ENCODE measurements at places on chromosomes 2 and 18. TPM values are rescaled to one million over a fixed set of nuclear protein-coding genes. Genes with fewer than 3 reads are reported as not detected.
A peak's percentile ranks its signal among the peaks of the same experiment; 100 is the strongest.

GRCh38 chr2:78093436-78093835, 571.3 kb upstream of the LRRTM4 start:
- no peaks in the 10 kb centered on the region for H3K4me1 ChIP-seq
- H3K36me3 ChIP-seq, result no peaks in the 10 kb centered on the region
- H3K27ac ChIP-seq, result no peak overlapping the region
- no peak overlapping the region for H3K4me3 ChIP-seq
- no peaks in the 10 kb centered on the region for H3K27me3 ChIP-seq
- DNase-seq, result no peak

DNA sequence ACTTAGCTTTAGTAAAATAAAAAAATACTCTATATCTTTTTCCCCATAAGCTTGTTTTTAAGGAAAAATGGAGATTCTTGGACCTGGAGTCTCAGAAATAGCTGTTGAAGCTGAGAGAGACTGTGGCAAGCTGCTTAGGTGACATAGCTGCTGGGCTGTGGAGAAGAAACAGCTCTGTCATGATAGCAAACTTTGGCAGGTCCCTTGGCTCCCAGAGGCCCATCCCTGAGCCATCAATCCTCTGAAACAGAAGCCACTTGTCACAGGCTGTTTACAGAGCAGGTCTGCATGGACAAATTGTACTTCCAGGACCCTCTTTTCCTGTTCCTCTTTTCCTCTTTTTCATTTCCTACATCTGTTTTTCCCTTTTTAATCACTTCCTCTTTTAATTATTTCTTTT, 1370.1 kb upstream of the CRIM1 start:
- no peaks in the 10 kb centered on the region for H3K4me1 ChIP-seq
- H3K4me3 ChIP-seq, result no peak overlapping the region
- H3K36me3 ChIP-seq, result no peaks in the 10 kb centered on the region
- no peak overlapping the region for H3K27ac ChIP-seq
- DNase-seq, result no peak

DNA sequence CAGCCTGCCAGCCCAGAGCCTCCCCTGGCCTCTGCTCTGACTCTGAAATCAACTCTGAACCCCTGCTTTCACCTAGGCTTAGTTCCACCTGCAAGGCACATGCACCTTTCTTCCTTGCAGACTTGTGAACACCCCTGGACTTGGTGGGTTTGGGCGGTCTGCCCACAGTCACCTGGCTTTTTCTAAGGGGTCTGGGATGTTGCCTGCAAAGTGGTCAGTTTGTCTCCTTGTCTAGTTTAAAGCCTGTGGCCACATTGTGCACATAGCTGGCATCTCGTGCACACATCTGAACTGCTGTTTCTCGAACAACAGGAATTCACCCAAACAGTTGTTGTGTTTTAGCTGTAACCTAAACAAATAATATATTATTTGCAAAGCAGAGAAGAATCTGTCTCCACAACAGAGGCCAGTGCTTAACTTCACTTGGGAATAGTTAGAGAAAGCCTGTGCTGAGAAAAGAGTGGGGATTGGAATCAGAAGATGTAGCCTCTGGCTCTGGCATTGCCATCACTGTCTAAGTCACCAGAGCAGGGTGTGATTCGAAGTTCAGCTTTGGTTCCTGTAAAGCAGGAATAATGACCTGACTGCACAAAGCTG, 108.5 kb downstream of the TMEM18 start:
- H3K27ac ChIP-seq, result no peak overlapping the region
- no peaks in the 10 kb centered on the region for H3K36me3 ChIP-seq
- no peaks in the 10 kb centered on the region for H3K4me1 ChIP-seq
- no peak for DNase-seq
- H3K27me3 ChIP-seq, result peaks cover 14% of the 10 kb centered on the region

DNA sequence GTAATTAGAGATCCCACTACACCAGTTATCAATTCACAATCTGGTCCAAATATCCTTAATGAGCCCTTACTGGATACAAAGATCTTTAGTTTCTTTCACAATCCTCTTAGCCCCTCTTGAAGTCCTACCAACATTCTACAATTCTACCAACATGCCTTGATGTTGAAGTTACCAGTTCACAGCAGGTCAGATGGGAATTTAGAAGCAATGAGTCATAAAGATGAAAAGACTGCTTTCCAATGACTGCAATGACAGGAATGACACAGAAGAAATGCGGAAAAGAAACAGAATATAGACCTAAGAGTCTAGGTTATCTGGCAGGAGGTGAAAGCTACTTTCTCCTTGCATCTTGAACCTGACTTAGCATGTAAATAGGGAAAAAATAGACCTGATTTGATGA, 24.5 kb downstream of the RTTN start:
- no peaks in the 10 kb centered on the region for H3K27me3 ChIP-seq
- no peak overlapping the region for H3K27ac ChIP-seq
- DNase-seq, result no peak
- no peak overlapping the region for H3K4me3 ChIP-seq
- H3K36me3 ChIP-seq, result peaks cover 9% of the 10 kb centered on the region
- H3K4me1 ChIP-seq, result no peaks in the 10 kb centered on the region

DNA sequence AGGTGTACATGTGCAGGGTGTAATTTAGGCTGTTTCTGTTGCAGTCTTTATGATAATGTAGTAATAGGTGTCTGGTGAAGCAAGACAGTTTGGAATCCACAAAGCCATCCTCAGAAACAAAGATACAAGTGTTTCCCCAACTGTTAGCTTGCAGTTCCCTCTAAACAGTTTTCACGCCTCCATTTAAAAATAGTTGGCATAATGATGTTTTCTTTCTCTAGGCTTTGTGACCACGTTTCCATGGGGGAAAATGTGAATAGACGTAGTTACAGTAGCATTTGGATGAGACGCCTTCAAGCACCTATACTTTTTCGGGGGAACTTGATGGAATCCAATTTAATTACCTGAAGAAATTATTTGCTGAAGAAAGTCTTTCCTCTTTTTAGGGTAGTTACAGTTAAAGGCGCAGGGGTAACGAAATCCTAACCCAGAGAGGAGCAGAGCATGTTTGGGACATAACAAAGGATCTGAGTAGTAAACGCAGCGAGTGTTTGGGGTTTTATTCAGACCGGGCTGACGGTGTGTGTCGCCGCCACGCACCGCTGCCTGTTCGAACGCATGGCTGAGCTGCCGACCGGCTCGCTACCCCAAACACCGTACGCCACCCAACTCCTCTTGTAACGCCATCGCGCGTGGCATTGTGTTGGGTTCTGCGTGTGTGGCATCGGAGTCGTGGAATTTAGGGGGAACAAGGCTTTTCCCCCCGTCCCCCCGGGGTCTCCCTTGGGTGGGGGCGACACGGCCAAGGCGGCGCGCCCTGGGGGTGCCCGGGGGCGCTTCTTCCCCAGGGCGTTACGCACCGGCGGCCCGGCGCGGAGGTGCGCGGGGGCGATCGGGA, 681 bp upstream of the NRP2 start:
- no peaks in the 10 kb centered on the region for H3K36me3 ChIP-seq
- H3K4me1 ChIP-seq, result peaks cover 39% of the 10 kb centered on the region
- DNase-seq, result no peak

DNA sequence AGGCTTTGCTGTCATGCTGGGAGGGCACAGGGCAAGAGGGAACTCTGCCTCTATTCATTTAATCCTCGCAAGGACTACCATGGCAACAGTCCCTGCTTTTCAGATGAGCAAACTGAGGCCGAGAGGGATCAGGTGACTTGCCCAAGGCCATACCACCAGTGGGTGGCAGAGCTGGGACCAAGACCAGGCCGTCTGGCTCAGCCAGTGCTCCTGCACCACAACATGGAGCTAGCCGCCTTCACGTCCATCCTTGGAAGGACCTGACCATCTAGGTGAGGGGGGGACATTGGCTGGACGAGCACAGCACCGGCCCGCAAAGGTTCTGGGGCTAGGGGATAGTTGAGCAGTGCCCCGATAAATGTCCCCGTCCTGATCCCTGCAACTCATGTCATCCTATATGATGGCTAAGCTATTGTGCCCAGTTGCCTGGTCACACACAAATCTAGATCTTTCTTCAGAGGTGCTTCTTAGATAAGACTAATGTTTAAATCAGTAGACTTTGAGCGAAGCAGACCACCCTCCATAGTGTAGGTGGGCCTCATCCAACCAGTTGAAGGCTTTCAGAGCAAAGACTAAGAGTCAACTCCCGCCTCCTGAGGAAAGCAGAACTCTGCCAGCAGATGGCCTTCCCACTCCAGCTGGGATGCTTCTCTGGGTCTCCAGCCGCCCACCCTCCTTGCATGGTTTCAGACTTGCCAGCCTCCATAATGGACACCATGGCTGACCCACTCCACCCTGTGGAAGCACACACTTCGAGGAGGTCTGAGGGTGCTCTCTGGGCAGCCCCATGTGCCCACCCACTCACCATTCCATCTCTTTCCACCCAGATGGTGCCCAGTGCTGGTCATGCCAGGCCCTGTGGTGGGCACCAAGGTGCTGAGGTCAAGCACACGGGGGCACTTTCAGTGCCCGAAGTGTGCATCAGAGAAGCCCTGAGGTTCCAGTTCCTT, 214.8 kb upstream of the RAB6C start:
- no peak overlapping the region for H3K4me3 ChIP-seq
- H3K4me1 ChIP-seq, result no peaks in the 10 kb centered on the region
- no peak overlapping the region for H3K27ac ChIP-seq
- H3K36me3 ChIP-seq, result no peaks in the 10 kb centered on the region
- DNase-seq, result no peak

- H3K27me3 ChIP-seq, result no peaks in the 10 kb centered on the region
- H3K27ac ChIP-seq, result no peak overlapping the region
- H3K4me3 ChIP-seq, result no peak overlapping the region
- H3K36me3 ChIP-seq, result no peaks in the 10 kb centered on the region
- peaks cover 18% of the 10 kb centered on the region for H3K4me1 ChIP-seq
- no peak for DNase-seq
Measured at GRCh38 chr2:117336496-117336895, 478.0 kb upstream of the DDX18 start.

DNA sequence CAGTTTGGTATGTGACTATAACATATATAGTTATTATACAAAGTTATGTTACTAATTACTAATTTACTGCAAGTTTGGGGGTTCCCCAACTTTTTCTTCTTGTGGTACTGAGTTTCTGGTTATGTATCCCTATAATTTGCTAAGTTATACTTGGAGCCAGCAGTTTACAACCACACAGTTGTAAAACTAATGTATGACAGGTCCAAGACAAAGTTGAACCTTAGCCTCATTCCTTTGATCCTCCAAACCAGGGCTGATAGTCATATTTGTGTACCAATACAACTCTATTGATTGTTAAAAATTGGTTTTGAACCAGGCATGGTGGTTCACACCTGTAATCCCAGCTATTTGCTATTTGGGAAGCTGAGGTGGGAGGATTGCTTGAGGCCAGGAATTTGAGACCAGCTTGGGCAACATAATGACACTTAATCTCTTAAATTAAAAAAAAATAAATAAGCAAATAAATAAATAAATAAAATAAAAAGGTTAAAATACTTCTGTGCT, 24.3 kb downstream of the RELCH start:
- H3K36me3 ChIP-seq, result peaks cover 34% of the 10 kb centered on the region
- DNase-seq, result no peak
- no peak overlapping the region for H3K4me3 ChIP-seq
- no peaks in the 10 kb centered on the region for H3K27me3 ChIP-seq

DNA sequence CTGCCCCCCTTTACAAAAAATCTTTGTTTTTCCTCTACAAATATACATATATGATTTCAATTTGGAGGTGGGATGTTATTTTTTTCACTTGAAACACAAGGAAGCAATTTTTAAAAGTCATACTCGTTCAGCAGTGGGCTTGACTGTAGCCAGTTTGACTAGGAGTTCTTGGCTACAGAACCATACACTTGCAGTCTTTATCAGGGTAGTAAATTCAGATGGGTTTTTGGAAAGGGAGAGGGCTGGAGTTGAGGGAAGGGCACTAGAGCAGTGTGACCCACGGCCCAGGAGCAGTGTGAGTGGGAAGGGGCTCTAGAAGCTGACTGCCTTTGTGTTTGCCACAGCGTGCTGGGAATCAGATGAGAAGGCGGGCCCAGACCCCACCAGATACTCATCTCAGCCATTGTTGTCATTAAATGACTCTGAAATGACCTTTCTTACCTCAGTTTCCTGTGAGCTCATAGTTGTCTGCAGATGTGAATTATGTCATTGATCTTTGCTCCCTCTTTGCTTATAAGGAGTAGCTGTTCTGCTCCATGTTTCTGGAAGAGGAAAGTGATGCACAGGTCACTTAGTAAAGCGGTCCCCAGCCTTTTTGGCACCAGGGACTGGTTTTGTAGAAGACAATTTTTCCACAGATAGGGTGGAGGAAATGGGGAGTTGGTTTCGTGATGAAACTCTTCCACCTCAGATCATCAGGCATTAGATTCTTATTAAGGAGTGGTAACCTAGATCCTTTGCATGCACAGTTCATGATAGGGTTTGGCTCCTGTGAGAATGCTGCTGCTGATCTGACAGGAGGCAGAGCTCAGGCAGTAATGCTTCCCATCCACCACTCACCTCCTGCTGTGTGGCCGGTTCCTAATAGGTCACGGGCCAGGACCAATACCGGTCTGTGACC, 116.8 kb downstream of the SPTBN1 start:
- H3K4me1 ChIP-seq, result peaks cover 88% of the 10 kb centered on the region
- no peak for DNase-seq
- peaks cover 8% of the 10 kb centered on the region for H3K36me3 ChIP-seq
- no peaks in the 10 kb centered on the region for H3K27me3 ChIP-seq
- peak overlapping the region; percentile 96 for H3K27ac ChIP-seq

DNA sequence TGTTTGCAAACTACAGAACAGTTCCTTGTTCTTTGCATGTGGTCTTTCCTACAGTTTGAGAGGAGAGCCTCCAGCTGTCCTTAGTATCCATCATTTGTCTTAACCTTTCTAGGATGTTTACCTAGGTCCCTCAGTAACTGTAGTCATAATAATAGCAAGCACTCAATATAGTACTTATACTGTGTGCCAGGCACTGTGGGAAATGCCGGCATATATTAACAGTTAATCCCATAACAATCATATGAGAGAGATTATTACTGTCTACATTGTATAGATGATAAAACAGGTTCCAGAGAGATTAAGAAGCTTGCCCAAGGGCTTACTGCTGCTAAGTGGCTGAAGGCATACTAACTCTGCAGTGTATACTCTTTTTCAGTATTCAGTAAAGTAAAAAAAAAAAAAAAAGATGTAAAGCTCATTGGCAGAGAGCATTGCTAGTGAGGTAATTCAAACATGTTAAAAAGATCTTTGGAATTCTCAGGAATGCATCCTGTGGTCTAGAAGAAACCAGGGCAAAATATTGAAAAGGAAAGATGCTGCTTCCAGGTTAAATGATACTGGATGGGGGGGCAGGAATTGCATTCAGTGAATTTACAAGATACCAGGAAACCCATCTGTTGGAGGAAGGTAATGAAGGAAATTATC, 72.3 kb downstream of the SPTBN1 start:
- peaks cover 17% of the 10 kb centered on the region for H3K4me1 ChIP-seq
- no peak overlapping the region for H3K4me3 ChIP-seq
- no peak for DNase-seq
- H3K27me3 ChIP-seq, result no peaks in the 10 kb centered on the region

- no peak overlapping the region for H3K4me3 ChIP-seq
- H3K4me1 ChIP-seq, result peaks cover 8% of the 10 kb centered on the region
- H3K36me3 ChIP-seq, result peaks cover 42% of the 10 kb centered on the region
- no peak overlapping the region for H3K27ac ChIP-seq
Measured at GRCh38 chr2:151774506-151774905, 40.2 kb upstream of the NEB start.

Gene FN1
- total RNA-seq, result 2,640 TPM

All from progenitor cell of endocrine pancreas (in vitro differentiated cells).